ENCODE measurements at places on chromosomes 13 and 19.

- no peak for DNase-seq
Observed at GRCh38 chr13:93260591-93260990, 34.0 kb downstream of the GPC6 start.

GRCh38 chr13:38872693-38873092 lies 117.9 kb downstream of the STOML3 start:
- no peak for DNase-seq

DNA sequence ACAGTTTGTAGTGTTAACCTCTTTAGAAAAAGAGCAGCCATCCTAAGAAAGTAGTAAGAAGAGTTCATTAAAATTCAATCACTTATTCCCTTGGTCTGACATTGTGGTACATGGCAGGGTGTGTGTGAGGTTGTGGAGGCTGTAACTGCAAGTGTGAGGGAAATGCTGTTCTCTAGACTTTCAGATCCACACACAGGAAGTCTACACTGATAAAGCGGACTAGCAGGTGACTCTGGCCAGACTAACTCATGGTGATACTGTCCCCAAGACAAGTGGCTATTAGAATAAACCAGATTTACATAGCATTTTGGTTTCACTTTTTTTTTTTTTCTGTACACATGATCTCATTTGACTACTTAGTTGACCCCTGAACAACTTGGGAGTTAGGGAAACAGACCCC lies 10.0 kb downstream of the MTIF3 start:
- DNase-seq = no peak

DNA sequence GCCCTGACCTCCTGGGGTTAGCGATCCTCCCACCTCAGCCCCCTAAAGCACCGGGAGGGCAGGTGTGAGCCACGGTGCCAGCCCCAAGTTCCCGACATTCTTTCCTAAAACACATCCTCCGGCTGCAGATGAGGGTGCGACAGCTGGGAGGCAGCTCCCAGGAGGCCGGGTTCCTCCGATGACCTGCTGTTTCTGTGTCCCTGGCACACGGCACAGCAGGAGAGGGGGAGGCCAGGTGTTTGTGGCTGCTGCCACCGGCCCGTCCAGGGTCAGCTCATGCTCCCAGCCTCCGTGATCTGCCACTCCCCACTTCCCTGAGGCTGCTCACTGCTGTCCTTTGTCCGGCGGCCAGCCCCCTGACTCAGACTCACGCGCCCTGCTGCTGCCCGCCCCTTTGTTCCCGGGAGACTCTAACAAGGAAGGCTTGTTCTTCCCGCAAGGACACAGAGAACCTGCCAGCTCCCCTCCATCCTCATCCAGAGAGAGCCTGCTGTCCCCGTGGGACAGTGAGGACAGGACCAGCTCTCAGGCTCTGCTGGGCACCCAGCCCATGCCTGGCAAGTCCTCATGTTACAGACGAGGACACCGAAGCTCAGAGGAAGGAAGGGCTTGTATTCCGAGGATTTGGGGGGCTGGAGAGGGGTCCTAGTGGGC lies 10.6 kb upstream of the MADCAM1 start:
- no peak for DNase-seq

DNA sequence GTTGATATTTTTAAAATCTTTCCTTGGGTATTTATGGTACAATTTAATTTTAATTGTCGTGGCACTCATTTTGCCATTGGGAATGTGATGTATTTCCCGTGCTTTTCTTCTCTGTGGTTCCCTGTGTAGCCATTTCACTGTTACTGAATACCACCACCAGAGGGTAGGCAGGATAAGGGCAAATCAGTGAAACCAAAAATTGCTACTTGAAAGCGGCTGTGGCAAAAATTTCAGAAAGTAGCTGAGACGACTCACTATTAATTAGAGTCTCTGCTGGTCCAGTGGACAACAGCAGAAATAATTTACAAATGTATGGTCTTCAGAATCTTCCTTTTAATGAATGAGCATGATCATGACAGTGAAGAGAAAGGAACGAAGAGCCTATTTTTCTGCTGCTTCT lies 34.4 kb upstream of the MIR17HG start:
- DNase-seq = no peak

GRCh38 chr19:4519521-4520277 lies 1.4 kb upstream of the PLIN4 start:
- DNase-seq = no peak

Data from smooth muscle cell of the brain vasculature (primary cell).